ENCODE measurements at places on chromosomes 6 and 20.

- DNase-seq = no peak
Observed at GRCh38 chr6:154732538-154733182, 556 bp upstream of the SCAF8 start.

- DNase-seq = no peak
Observed at GRCh38 chr20:43564993-43565757, 6.3 kb downstream of the SGK2 start.

DNA sequence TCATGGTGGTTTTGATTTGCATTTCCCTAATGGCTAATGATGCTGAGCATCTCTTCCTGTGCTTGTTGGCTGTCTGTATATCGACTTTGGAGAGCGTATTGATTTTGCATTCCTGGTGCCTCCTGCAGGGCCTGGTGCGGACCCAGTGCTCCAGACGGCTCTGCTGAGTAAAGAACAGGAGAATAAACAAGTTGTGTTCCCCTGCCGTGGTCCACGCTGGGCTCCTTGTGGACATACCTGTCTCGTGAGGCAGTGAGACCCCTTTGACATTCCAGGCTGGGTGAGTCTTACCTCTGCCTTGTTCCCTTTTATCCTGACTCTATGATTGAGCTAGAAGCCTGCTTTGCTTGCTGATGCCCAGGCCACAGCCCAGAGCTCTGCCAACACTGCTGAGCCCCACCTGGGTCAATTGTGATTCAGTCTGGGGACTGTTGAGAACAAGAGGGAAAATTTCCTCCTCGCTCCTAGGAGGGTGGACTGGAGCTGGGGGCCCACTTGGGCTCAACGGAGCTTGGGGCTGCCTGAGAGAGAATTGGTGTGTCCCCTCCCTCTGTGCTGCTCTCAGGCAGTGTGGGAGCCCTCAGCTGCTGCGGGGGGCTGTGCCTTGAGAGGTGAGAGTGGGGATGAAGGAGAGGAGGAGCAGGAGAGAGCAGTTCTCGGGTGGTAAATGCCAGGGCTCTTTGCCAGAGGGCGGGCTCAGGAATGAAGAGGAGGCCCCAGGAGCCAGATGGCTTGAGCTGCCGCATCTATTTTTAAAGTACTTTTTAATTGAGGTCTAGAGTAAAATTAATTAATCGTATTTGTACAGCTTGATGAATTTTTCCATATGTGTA lies 43.7 kb upstream of the PMEPA1 start:
- no peak for DNase-seq

- DNase-seq = no peak
Observed at GRCh38 chr6:131910956-131911355, 40.2 kb downstream of the CCN2 start.

- DNase-seq = no peak
Observed at GRCh38 chr6:127124172-127124571, 5.7 kb downstream of the RSPO3 start.

- no peak for DNase-seq
Observed at GRCh38 chr6:110029144-110029543, 51.0 kb downstream of the GPR6 start.

DNA sequence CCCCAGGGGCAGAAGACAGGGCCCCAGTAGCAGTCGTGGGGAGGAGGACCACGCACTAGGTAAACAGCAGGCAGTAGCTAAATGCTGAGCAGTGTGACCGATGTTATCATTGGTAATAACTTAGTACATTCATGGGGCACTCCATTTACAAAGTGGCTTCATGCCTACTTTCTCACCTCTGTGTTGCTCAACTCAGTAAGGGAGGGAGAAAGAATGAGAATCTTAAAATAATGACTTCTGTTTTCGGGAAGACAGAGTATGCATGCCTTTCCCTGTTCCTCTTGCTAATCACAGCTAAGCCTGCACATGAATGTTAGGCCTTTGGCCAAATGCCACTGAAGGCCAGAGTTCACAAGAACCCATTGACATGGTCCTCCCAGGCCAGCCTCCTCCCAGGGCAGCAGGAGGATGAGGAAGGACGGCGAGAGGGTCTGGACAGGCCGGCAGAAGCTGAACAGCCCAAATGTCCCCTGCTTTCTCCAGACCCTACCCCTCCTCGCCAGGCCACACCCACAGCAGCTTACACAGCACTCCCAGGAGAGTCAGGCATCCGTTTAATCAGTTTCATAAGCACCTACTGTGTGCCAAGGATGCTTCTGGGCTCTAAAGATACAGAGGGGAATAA lies 183.4 kb downstream of the ANKRD60 start:
- DNase-seq = no peak

GRCh38 chr6:79302341-79302740 lies 67.9 kb upstream of the HMGN3 start:
- DNase-seq = no peak

DNA sequence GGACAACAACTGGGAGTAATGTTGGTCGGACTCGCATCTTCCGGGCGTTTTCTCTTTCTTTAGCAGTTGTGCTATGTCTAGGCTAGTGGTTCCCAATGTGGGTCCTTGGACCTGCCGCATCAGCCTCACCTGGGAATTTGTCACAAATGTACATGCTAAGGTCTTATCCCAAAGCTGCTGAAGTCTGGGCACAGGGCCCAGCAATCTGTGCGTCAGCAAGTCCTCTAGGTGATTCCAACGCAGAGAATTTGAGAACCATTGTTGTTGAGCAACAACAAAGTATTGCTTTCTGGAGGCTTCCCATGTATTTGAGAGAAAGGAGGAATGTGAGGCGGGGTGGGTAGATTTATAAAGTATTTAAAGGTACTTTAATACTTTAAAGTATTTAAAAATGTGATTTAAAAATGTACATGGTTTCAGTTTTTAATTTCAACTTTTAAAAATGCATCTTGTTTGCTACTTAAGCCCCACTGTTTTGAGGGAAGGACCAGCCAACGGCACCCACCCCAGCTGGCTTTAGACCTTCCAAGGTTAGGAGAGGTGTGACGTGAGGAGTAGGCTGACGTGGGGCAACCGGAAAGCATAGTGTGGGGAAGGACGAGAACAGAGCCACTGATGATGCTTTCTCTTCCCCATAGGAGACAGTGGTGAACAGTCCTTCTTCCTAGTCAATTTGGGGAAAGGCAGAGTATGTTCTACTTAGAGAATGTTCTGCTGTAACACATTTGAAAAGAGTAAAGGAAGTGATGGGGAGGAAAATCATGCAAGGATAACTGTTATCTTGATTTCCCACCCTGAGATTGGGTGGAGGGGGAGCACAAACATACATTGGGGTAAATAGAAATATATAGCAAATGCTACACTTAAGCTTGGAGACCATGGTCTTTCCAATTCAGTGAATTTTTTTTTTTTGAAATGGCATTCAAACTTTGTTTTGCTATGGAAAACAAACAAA lies 4.3 kb downstream of the UST start:
- no peak for DNase-seq

DNA sequence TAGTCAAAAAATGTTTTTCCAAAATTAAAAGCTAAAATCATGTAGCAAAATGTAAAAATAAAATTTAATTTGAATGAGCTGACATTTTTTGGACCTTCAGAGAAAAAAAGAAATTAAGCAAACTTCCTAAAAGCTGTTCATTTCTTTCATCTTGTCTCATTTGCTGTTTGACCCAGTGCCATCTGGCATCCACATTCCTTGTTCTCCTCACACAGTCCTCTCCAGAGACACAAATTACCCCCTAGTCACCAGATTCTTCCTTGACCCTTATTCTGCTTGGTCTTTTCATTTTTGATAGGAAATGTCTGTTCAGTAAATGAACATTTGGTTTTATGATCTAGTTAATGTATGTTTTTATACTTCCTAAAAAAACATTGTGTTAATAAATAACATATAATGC lies 55.2 kb downstream of the HDDC2 start:
- DNase-seq = no peak

GRCh38 chr20:39069976-39070375 lies 107.8 kb downstream of the DHX35 start:
- DNase-seq = no peak

DNA sequence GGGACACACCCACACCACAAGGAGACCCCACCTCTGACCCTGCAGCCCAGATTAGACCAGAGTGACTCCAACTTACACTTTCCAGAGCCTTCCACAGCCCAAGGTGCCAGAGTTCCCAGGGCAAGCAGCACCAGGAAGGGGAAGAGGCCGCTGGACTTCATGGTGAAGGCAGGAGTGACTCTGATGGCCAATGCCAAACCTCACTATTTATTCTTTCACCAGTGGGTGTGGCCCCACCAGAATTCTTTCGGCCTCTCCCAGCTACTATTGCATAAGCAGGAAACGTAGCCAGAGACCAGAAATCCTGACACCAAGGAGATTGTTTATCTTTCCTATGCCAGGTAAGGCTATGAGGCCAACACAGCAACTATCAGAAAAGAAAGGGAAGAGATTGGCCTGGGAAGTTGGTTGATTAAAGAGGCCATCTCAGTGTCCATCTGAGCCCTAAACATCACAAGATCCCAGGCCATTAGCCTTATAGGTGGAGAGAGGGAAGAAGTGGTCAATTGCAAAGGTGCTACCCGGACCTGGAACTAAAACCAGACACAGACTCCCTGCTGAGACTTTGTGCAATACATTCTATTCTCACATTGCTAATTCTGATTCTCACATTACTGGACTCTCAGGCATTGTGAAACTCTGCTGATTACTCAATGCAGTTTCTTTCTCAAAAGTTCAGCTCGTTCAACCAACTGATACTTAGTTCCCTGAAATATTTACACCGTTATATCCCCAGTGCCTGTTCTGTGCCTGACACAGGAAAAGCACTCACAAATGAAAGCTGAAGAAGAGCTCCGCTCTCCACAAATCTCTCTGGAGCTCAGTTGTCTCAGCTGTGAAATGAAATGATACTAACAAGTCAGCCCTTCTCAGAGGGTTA lies at the start of gene SLPI:
TSS of gene SLPI (minus strand) at position 182 of the 880 bp plus-strand sequence. CDS start at position 161, 21 bp downstream.
- no peak for DNase-seq

- DNase-seq = no peak
Observed at GRCh38 chr6:99241905-99242534, 107.5 kb downstream of the FAXC start.

- no peak for DNase-seq
Observed at GRCh38 chr6:138323821-138324220, 53.9 kb upstream of the SMIM28 start.

DNA sequence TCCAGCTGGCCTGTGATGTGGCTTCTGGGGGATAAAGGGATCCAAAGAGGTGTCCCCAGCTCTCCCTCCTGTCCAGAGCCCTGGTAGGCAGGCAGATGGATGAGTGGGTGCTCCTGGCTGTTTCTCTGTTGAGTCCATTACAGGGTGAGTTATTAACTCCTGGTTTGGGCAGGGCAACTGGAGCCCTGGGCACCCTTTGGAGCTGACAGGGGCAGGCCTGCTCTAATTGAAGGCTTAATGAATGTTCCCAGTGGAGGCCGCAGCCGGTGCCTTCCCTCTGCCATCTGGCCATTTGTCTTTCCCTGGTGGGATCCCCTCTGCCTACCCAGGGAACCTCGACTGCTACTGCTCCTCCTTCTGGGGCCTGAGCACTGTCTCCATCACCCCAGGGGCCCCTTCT lies 44.7 kb upstream of the MLN start:
- DNase-seq = no peak

DNA sequence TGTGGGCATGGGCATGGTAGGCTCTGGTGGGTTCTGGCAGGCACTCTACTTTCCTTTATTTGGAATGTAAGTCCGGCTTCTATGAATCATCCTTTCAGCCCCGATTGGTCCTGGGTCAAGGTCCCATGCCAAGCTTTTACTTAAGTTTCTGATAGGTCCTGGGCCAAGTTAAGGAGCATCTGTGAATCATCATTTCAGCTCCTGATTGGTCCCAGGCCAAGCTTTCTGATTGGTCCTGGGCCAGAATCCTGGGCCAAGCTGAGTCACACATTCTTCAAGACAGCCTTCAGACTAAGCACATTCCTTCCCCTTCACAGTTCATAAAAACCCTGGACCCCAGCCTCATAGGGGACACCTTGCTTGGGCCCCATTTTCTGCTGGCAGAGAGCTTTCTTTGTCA lies 231.0 kb upstream of the EYS start:
- DNase-seq = no peak

DNA sequence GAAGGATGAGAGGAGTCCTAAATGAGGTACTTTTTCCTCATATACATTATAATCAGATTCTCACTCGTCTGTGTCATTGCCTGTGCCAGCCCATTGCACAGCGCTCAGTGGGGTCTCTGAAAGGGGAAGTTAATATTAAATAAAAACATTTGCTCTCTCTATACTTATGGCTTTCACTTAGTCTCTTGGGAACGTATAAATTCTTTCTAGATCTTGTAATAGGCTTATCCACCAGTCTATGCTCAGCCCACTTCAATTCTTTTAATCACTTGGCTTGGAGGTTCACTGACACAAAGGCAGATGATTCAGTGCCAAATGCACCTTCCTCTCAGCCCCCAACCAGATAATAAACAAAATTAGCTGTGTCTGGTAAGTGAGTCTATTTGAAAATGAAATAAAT lies 164.3 kb upstream of the OGFRL1 start:
- no peak for DNase-seq
